Caudate nucleus (tissue), 63 donors: ENCODE measurements at places on chromosomes 4 and X.

DNA sequence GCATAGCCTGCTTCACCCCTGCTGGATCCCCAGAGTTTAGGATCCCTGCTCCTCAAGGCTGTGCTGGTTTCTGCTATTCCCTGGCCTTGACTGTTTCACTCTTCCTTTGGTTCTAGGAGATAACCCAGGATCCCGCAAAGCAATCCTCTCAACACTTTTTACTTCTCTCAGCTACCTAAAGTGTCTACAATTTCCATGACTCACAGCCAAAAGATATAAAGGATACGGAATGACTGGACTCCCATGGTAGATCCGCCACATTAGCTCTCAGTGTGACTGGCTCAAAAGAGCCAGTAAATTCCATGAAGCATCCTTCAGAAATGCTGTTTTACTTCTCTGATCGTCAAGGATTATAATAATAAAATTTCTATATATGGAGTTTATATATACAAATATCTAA lies 66.3 kb upstream of the TMEM164 start:
- no peak for DNase-seq

DNA sequence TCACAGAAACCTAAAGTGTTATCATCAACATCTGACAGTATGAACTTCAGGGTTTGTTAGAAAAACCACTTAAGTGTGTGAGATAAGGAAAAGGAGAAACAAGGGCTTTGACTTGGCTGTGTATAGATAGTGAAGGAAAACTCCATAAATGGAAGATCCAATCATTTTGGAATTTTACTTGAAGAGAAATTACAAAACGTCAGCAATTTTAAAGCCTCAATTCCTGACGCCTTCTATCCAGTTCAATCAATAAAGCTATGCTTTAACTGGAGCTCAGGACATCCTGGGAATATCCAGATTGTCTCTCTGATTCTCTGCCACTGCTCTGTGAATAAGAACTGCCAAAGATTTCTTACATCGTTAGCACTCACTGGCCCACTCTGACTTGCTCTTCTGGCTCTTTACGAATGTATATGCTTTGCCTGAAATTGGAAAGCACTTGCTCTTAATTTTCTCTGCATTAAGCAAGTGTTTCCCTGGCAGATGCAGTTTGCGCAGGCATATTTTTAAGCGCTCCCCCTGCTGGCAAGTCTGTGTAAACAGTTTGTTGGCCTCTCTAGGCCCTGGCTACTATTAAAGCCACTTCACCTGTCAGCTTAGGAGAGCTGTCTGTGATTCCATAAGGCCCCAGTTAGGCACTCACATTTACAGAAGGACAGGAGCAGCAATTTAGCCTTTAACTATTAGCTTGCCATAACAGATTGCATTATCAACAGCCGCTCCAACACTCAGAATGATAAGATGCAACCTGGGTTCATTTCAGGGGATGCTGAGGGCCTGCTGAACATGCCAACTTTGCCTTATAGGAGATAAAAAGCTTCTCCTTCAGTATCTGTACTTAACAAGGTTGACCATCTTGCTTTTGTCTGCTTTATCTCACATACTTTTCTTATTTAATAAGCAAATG lies 251.4 kb upstream of the DDX53 start:
- no peak for DNase-seq

DNA sequence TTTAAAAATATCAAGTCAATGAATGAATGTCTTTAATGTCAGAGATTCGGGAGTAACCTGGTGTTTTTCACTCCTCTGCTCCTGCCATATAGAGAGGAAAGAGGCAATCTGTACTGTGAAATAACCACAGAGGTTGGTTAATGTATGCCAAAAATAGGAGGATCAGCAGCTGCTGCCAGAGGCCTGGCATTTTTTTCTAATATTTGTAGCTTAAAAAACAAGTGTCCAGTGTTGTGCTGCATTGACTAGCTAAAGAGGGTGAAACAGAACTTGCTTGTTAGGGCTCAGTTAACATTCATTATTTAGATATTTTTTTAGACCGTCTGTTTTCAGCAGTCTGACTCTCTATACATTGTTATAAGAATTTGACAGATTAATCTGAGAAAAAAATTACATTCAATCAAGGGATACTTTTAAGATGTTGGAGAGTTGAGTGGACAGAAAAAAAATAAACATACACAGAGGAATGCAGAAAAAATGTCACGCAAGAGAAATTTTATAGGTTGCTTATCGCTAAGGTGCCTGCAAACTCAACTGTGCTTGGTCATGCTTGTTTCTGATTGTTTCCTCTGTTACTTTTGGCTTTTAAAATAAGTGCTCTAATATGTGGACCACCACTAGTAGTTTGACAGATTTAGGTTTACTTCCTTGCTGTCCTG lies 392.3 kb upstream of the GALNT7 start:
- DNase-seq, result no peak

DNA sequence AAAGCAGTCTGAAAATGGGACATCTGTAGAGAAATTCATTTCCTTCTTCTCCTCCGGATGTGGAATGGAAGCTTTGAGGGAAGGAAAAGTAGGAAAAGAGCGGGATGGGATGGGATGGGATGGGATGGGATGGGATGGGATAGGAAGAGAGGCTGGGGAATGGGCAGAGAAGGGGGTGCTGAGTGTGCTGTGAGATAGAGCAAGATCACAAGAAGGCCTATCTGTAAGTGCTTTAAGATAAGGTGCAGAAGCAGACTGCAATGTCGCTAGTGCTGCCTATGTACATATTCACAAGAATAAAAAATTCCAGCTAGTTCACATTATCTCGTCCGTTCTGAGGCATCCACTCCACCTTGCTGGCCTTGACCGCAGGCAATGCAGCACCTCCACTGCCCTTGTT lies 86.2 kb downstream of the IRF2 start:
- DNase-seq, result no peak

DNA sequence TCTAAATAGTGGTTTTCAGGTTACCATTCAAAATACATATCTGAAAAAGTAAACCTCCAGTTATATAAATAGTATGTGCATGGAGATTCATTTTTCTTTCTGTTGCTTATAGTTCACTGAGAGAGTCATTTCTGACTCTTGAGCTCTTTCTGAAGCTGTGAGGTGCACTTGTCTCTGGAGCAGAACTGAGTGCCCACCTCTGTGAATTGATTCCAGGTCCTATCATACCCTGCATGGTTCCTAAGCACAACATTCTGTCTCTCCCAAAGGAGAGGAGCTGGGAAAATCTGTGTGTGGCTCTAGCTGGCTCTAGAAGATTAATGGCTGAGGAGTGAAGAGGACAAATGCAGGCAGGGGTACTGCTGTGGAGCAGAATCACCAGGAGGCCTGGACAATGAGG lies 161.6 kb upstream of the HCCS start:
- no peak for DNase-seq

- DNase-seq, result no peak
These were observed 55.3 kb downstream of the SOD3 start for GRCh38 chr4:24850674-24851073.

DNA sequence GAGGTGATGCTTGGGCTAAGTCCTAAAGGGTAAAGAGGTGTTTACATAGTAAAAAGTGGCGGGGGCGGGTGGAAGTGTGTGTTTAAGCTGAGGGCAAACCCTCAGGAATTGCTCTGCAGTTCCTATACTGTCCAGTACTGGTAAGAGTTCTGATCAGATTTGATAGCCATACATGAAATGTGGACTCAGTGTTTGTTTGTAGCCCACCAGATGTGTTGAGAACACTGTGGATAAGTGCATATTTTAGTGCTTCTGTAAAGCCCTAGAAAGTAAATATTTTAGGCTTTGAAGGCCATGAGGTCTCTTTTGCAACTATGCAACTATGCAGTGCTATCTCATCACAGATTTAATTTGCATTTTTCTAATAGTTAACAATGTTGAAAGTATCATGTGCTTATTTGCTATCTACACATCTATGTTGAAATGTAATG lies 80.7 kb upstream of the EOLA2 start:
- no peak for DNase-seq

DNA sequence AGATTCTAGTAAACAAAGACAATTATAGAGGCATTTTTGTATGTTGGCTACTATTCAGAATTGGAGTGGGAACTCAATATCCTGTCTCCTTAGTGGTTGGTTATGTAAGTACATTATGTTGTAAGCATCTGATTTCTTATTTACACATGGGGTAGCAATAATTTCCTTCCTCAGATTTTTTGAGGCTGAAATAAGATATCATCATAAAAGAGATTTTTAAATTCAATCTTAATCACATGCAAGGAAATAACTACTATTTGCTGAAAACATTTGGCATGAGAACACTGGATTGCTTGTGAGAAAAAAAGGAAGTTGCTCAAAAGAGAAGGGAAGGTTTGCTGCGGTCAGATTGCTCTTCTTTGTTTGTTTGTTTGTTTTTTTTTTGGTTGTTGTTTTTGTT lies 437.7 kb upstream of the HS3ST1 start:
- DNase-seq, result no peak

DNA sequence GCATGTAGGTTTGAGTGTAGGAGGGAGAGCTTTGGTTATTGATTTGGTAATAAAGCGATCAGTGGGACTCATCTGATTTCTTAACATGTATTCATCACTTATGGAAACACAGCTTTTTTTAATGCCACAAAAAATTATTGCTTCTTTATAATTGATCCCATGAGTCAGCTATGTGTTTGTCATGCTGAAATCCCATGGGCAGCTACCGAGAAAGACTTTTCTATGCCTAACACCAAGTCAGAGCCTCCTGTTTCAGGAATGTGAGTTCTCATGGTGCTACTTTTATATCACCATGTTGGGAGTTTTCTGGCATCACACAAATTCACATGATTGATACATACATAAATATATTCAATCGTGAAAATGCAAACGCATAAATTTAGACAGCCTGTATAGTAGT lies 165.7 kb downstream of the RAPGEF2 start:
- DNase-seq, result no peak
